ENCODE measurements at places on chromosomes 11 and 22.

DNA sequence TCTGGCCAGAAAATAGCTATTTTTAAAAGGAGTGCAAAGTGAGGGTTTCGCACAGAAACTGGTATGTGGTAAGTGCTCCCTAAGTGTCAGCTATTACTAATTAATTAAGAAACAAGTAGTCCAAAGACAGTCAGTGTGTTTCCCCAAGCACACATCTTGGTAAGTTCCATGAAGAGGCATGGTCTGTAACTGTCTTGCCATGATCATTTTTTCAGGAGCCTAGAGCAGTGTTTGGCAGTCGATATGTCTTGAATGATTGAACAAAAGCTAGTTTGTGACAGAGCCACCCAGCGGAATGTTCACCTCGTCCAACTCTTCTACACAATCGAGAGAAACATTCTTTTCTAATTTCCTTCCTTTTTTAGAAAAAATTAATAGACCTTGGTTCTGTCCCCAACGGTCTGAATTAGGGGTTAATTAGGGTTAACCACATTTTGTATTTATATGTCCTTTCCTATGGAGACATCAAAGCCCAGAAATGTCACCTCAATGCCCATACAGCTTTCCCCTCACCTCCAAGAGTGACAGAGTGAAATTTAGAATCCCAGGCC, 57.6 kb upstream of the FTH1 start:
- DNase-seq, result no peak

DNA sequence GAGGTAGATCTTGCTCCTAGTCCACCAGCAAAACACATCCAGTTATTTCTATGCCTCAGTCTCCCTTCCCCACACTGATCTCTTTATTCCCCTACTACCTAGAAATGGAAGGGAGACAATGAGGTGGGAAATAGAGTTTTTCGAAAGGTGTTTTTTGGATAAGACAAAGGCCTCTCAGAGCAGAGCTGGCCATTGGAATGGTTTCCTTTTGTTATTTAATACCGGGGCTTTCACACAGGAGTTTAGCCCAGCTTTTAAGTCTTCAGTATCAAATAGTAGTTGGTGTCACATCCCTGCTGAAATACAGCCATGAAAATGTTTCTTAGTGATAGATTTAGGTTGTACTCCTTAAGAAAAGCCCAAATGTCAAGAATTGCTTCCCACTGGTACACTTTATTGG, 65.4 kb upstream of the B3GAT1 start:
- no peak for DNase-seq

DNA sequence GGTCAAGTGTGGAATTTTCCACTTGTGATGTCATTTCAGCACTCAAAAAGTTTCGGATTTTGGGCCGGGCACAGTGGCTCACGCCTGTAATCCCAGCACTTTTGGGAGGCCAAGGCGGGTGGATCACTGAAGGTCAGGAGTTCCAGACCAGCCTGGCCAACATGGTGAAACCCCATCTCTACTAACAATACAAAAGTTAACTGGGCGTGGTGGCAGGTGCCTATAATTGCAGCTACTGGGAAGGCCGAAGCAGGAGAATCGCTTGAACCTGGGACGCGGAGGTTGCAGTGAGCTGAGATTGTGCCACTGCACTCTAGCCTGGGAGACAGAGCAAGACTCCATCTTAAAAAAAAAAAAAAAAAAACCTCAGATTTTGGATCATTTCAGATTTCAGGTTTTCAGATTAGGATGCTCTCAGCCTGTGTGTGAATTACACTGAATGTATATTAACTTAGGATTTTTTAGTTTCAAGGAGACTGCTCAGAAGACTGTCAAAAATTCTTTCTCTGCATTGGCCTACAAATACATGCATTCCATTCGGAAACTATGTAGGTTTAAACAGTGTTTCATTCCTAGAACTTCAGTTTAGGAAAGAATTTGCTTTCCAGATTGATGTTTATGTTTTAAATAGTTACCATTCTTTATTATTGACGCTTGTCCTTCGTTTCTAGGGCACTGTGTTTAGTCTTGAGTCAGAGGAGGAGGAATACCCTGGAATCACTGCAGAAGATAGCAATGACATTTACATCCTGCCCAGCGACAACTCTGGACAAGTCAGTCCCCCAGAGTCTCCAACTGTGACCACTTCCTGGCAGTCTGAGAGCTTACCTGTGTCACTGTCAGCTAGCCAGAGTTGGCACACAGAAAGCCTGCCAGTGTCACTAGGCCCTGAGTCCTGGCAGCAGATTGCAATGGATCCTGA, 48.0 kb downstream of the BID start:
- peak; percentile 26 for DNase-seq

GRCh38 chr11:102664001-102664752, 39.0 kb upstream of the MMP20 start:
- no peak for DNase-seq

GRCh38 chr11:548700-549603, 11.6 kb downstream of the LMNTD2 start:
- no peak for DNase-seq

GRCh38 chr11:19994672-19995071, 165.6 kb downstream of the DBX1 start:
- no peak for DNase-seq

Data from Caki2 (cell line).